ENCODE measurements at places on chromosomes 7 and 10.

GRCh38 chr7:19920705-19921104 lies 147.3 kb upstream of the TMEM196 start:
- no peak for DNase-seq

DNA sequence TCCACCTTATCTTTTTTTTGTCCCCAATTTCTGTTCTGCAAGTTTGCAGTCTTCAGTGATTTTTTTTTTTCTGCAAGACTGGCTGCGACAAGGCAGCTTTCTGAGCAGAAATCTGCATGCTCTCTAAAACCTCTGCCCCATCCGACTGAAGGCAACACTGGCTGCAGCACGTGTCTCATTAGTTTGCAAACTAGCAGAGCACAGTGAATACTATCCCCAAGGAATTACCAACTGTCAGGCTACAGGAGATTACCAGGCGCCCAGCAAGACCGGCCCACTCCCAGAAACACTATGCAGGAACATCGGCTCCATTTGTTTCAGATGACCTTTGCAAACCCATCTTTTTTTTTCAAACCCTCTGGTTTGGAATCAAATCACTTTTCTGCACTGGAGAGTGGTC lies 538.8 kb downstream of the SORCS1 start:
- DNase-seq: no peak

GRCh38 chr10:44435196-44435595 lies 50.3 kb upstream of the CXCL12 start:
- no peak for DNase-seq

DNA sequence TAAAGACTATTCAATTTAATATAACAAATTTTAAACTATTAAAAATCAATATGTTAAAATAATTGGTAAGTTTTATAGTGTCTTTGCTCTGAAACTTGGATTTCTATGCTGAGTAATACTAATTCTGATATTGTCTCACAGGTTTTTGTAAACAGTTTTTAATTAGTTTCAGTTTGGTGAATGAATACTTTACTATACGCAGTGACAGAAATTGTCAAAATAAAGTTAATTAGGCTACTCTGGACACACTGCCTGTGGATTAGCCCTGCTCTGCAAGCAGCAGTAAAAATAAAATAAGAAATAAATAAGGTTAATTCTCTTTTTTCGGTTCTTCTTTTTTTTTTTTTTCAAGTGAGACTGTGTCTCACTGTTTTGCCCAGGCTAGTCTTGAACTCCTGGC lies 105.3 kb downstream of the ANKRD61 start:
- no peak for DNase-seq

DNA sequence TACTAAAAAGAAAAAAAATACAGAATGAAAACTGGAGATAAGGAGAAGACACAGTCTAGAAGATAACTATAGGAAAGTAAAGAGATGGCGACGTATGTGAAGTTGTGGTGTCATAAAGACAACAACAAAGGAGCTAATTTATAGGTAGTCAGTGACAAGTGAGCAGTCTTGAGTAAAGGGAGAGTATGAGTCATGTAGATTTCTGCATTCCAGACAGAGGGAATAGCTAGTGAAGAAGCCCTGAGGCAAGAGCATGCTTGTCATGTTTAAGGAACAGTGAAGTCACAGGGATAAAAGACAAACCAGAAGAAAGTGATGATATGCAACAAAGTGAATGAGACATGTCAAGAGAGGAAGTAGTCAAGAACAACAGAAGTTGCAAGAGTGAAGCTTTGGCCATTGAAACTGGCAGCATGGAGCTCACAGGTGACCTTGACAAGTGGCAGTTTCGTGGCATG lies 2.3 kb upstream of the MIOS start:
- no peak for DNase-seq

DNA sequence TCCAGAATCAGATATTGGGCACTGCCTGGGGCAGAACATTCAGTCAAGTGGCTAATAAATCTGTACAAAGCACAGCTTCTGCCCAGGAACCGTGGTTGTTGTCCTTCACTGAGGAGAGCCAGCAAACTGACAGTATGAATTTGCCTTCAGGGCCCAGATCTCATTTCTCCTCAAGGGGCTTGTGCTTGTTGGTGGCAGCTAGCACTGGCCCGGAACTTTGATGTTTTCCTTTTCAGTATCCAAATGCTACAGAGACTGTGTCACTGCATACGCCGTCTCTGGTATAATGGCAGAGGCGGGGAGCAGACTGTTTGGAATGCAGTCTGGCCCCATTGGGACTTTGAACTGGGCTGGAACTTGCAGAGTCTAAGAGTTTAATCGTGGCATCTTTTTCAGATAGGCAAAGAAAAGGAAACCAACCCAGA lies 30.4 kb upstream of the ADD3 start:
- DNase-seq: no peak

DNA sequence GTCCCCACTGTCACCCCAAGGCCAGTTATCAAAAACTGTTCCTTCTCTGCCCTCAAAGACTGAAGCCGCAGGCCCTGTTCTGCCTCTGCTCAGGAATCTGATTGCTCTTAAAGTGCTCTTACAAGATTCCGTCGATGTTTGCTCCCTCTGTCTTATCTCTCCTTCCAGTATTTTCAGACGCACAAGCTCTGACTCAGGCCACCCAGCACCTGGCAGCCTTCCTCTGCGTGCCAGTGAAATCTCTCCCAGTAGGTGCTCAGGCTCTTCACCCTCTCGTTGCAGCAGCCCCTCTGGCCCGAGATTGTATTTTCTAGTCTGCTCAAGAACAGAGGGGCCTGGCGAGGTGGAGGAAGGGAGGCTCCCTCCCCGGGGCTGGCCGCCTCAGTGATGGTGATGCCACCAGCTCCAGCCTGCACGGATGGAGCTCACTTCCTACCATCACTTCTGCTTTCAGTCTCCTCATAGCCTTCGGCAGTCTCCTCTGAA lies 276.2 kb downstream of the USP6NL start:
- DNase-seq: no peak

DNA sequence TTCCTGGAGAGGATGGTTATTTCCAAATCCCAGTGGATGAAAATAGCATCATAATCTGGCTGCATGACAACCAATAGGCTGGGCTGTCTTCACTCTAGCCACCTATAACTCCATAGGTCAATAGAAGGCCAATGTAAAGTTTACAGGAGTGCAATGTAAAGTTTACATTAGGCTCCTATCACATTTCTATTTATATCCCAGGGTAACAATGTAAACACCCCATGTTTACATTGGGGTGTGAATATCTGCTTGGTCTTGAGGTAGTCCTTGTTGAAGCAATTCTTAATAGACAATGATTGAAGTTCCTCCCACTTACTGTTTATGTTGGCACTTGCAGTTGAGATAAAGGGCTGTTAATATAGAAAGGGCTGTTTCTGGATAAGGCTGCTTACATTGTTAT lies 21.5 kb downstream of the CH25H start:
- DNase-seq: no peak

DNA sequence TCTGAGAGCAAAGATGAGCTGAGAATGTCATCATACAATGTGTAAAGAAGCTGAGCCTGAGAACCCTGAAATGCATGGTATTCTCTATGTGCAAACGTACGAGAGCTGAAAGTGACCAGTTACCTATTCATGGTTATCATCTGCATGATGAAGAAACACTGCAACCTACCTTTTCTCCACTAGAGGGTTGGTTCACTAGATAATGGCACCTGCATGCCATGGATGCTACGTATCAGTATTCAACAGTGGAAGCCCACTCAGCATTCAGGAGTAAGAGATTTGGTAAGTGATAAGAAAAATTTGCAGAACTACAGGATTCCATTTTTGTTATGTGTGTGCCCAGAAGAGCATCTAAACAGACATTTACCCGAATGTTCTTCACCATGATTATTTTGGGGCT lies 145.4 kb downstream of the PTPRN2 start:
- no peak for DNase-seq

DNA sequence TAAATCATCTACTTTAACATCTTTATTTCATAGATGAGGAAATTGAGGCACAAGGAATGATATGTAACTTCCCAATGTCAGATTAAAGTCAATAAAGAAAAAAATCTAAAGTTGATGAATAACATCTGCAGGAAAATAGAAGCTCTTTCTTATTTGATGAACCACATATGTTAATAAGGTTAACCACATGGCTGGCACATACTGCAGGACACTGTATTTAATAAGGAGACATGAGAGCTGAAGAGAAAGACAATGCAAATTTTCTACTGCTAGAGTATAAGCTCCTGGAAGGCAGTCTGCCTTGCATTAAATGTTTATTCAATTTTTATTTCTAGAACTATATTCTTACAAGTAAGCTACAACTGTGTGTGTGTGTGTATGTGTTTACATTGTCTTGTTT lies 4.4 kb downstream of the RAB11FIP2 start:
- no peak for DNase-seq

GRCh38 chr10:113434315-113434714 lies 118.5 kb upstream of the HABP2 start:
- DNase-seq: no peak

GRCh38 chr10:48494073-48494472 lies 110.8 kb downstream of the ARHGAP22 start:
- DNase-seq: no peak

GRCh38 chr7:23254051-23254681 lies 7.6 kb downstream of the GPNMB start:
- no peak for DNase-seq

DNA sequence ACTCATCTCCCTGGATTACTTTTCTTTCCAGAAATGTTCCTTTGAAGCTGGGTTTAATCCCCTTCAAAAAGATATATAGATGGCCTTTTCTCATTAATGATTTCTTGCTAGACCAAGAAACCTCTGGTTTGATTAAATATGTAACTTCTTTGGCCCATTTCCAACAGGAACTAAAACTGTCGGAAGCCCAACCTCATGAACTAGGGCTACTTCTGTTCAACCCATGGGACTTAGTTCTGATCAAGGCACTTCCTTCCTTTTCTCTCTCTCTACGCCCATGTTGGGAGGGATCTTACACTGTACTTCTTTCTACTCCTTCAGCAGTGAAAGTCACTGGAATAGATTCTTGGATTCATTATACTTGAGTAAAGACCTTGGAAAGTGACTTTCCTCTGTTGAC lies 83.6 kb downstream of the TMEM106B start:
- no peak for DNase-seq

- no peak for DNase-seq
Observed at GRCh38 chr10:63573068-63573697, 52.0 kb downstream of the REEP3 start.

DNA sequence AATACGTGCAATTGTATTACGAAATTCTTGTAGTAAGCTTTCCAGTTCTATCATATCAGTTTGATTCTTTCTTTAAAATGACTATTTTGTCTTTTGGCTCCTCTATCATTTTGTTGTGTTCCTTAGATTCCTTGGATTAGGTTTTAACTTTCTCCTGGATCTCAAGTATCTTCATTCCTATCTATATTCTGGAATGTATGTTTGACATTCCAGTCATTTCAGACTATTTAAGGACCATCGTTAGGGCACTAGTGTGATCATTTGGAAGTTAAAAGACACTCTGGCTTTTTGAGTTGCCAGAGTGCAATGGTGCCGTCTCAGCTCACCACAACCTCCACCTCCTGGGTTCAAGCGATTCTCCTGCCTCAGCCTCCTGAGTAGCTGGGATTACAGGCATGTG lies 45.7 kb upstream of the SFTPD start:
- DNase-seq: no peak

- peak; percentile 34 for DNase-seq
Observed at GRCh38 chr7:108001764-108002725, 916 bp downstream of the LAMB1 start.

DNA sequence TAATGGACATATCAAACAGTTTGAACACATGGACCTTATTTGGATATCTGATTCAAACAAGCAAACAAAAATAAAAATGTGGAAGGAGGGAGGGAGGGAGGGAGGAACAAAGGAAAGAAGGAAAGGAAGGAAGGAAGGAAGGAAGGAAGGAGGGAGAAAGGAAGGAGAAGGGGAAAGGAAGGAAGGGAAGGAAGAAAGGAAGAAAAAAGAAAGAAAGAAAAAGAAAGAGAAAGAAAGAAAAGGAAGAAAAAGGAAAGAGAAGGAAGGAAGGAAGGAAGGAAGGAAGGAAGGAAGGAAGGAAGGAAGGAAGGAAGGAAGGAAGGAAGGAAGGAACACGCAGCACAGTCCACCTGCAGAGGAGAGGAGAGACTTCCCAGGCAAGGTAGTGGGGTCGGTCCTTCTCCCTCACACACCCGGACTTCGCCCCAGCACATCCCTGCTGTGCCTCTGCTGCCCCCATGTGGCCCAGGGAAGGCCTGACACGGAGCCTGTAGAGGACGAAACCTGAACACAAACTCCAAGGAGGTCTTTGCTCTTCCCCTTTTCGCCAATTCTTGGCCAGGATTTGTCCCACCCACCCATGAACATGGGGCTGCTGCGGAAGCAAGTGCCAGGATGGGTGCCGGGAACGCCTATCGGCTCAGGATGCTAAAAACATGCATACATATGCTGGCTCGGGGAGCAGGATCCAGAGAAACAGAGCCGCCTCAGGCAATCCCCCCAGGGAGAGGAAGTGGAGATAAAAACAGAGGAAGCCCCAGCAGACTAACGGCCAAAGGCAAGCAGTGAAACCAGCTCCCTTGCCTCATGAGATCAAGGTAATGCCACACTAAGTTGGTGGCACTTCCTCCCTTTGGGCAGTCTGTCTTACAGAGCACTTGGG lies 52.3 kb upstream of the DGKI start:
- no peak for DNase-seq

GRCh38 chr10:81873932-81874816 lies 820 bp upstream of the NRG3 start:
- DNase-seq: no peak

GRCh38 chr7:155896531-155897263 lies 84.4 kb upstream of the SHH start:
- DNase-seq: no peak

GRCh38 chr7:92802406-92802805 lies 34.0 kb downstream of the CDK6 start:
- DNase-seq: no peak

DNA sequence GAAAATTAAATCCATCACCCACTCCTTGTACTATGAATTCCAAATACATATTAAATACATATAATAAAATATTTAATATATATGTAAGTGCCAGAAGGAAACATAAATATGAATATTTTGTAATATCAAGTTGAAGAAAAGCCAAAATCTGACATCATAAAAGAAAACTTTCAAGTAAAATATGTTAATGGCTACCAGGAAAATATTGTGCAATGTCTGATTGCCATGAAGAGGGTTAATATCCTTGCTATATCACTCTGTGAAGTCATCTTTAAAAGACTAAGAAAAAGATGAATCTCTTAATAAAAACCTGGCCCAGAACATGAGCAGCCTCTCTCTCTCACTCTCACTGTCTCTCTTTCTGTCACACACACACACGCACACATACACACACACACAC lies 130.2 kb downstream of the EGFR start:
- no peak for DNase-seq

DNA sequence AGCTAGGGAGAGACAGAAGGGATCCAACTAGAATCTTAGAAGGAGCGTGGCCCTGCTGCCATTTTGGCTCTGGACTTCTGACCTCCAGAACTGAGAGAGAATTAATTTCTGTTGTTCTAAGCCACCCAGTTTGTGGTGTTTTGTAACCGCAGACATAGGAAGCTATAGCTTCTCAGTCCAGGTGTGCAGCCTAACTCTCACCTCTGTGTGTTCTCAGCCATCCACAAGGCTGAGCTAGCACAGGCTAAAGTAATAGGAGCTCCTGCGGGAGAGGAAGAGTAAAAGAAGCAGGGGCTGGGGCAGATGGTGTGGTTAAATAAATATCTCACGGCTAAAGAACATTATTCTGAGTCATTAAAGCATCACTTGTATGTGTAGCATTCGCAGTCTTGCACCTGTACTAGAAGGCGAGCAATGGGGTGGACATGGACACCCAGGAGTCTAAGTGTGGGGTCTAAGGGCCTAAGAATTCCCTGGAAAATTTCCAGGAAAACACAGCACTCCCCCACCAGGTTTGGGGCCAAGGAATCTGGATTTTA lies 94.1 kb downstream of the AOAH start:
- no peak for DNase-seq

- no peak for DNase-seq
Observed at GRCh38 chr7:90383861-90384260, 19.4 kb upstream of the CLDN12 start.

Data from NCI-H524 treated with DMSO at 0.1 percent for 48 hours (cell line).